Nucleus accumbens (tissue), 56 donors: ENCODE measurements at places on chromosomes 16 and 17.

GRCh38 chr17:61411261-61412142 is 11.9 kb downstream of the TBX2 start:
- DNase-seq = peak; percentile 40

- no peak for DNase-seq
Measured at GRCh38 chr17:1639549-1640180, 5.9 kb downstream of the SCARF1 start.

DNA sequence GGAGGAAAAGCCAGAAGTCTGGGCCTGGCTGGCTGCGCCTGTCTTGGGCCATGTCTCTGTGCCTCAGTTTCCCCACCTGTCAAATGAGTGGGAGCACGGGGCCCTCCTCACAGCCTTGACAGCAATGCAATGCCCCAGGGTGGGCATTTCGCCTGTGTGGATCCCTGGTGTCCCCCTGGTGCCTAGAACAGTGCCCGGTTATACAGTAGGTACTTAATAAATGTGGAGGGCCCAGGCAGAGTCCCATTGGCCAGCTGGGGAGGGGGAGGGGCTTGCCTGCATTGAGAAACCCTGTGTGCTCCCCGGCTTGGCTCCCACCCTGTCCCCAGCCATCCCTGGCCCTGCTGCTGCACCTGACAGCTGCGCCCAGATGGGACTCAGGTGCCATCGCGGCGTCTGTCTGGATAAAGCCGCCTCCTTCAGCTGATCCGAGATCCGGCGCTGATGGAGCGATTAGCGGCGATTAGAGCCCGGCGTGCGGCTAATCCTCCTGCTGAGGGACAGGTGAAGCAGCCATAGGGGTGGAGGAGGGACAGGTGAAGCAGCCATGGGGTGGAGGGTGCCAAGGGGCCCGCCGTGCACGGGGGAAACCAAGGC is 12.4 kb downstream of the ZFPM1 start:
- no peak for DNase-seq

- DNase-seq = no peak
Measured at GRCh38 chr17:43526886-43527648, 19.1 kb downstream of the ETV4 start.

GRCh38 chr17:59617156-59617732 is 2.5 kb upstream of the CLTC start:
- DNase-seq = no peak

DNA sequence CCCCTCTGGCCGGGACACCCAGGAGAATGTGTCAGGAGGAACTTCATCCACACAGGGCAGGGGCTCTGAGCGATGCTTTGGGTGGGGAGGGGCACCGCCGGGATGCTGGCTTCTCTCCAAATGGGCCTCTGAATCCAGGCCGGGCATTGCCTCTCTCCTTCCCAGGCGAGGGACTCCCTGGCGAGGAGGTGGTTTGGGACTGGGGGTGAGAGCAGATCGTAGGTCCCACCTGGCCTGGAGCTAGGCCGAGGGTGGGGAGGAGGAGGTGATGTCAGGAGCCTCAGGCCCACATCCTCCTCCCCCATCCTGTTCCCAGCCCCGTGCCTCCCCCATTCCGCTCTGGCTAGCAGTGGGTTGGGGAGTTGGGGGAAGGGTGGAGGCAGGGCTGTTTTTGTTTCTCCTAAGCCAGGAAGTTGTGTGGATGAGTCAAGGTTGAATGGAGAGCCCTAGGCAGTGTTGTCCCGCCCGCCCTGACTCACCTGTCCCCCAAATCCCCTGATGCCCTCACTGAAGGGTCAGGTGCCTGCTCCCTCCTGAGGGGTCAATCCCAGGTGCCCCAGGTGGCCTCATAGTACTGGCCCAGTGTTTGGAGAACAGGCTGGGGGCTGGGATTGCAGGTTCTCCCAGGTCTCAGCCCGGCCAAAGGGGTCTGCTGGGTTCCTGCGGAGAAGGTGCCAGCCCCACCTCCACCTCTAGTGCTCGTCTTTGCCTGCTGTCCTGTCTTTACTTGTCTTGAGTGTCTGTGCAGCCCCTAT is 2.8 kb downstream of the GRB7 start:
- DNase-seq = no peak

DNA sequence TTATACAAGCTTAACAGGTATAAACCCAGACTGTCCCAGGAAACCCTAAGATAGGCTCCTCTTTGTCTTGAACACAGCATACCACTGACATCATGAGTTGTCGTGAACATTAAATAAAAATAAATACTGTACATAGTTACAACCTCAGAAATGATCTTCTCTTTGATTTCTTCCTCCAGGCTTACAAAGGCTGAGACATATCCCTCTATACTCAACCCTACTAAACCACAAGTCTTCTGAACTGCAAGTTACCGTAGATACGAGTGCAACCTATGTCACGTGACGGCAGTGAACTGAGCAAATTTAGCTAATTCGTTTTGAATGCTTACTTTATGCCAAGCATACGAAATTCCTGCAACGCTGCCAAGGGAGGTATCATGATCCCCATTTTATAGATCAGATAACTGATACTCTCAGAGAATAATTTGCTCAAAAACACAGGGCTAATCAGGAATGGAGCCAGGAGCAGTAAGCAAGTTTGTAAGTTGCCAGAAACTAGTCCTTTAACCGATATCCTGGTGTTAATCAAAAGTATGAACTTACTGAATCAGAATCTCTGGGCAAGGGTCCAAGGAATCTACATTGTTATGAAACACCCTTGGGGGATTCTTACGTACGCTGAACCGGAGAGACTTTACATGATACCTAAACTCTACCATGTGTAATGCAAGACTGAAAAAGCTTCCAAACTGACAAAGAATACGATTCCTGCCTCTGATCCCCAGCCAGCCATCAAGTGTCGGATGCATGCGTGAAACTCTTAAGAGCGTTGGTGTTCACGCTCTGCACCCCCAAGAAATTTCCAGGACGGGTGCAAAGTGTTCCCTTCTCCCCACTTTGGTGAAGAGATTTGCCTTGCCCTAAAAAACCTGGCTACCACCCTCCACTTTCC is 106.2 kb downstream of the XYLT1 start:
- DNase-seq = no peak

DNA sequence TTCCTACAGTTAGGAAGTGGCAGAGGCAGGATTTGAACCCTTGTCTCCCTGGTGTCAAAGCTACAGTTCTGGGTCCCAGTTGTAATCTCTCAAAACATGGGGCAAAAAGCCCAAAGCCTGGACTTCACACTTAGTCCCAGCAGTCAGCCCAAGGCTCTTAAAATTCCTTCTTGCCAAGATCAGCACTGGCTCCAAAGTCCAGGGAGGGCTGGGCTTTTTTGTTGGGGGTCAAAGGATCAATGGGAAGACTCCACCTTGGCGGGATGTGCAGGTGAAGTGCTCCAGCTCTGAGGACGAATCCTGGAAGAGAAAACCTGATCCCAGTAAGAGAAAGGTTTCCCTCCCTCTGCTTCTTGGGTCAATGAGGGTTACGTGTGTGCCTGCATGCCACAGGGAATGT is 195.5 kb downstream of the HAPSTR1 start:
- DNase-seq = no peak

GRCh38 chr17:70539132-70539924 is 370.0 kb downstream of the KCNJ2 start:
- DNase-seq = no peak

GRCh38 chr16:16150117-16150877 is 73.0 kb downstream of the ABCC6 start:
- DNase-seq = peak; percentile 72

- DNase-seq = no peak
Measured at GRCh38 chr17:65753348-65753747, 191.9 kb upstream of the AXIN2 start.

- no peak for DNase-seq
Measured at GRCh38 chr16:65875381-65876055, 491.0 kb upstream of the CDH5 start.
